ENCODE measurements at places on chromosomes 13 and 19. TPM values are rescaled to one million over a fixed set of nuclear protein-coding genes. Genes with fewer than 3 reads are reported as not detected.

DNA sequence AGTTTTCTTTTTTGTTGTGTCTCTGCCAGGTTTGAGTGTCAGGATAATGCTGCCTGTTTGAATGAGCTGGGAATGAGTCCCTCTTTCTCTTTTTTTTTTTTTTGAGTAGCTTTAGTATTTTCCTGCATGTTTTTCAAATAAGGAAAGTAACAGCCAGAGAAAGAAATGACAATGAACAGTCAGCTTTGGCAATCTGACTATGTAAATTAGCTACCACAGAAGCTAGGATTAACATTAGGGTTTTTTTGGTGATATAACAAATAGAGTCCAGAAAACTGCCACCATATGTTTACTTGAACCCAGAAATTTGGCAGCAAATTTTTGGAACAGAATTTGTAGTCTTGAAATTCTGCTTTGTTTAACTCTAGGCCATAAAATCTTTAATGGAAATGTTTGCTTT lies 50.5 kb downstream of the SGCG start:
- DNase-seq = no peak

GRCh38 chr13:30552567-30552966 lies 65.2 kb upstream of the USPL1 start:
- no peak for DNase-seq

- no peak for DNase-seq
Observed at GRCh38 chr13:105957769-105958438, 577.6 kb downstream of the EFNB2 start.

- no peak for DNase-seq
Observed at GRCh38 chr13:48038761-48039160, 1.2 kb downstream of the NUDT15 start.

MIR17HG gene
- 9.7 TPM for total RNA-seq

DNA sequence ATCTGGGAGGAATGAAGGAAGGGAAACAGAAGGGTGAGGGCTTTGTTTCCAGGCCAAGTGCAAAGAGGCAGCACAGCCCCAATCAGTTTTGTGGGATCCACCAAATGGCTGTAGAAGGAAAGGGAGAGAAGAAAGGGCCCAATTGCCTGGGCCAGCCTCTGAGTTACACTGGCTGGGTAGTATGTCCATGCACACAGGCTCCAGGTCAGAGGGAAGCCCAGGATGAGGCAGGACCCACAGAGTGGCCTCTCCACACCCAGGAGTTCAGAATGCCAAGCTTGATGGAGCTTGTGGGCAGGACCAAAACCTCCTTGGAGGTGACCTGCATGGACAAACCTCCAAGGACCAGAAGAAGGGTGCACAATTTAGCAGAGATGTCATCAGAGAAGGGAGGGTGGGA lies 178.2 kb upstream of the TSHZ3 start:
- DNase-seq = no peak

DNA sequence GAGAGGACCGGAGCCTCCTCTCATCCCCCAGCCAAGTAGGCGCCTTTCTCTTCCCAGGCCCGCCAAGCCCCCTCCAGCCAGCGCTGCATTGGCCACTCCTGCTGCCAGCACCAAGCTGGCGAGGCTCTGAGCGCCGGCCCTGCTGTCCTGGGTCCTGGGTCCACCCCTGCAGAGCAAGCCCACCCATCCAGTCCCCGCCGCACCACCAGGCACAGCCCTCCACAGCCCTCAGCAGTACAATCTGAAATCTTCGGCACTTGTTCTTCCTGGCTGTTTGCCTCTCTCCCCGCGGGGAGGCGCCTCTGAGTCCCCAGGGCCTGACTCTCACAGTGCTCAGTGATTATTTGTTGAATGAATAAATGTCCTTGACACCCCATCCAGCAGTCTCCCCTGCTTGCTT lies 236.4 kb upstream of the SGCG start:
- no peak for DNase-seq

DNA sequence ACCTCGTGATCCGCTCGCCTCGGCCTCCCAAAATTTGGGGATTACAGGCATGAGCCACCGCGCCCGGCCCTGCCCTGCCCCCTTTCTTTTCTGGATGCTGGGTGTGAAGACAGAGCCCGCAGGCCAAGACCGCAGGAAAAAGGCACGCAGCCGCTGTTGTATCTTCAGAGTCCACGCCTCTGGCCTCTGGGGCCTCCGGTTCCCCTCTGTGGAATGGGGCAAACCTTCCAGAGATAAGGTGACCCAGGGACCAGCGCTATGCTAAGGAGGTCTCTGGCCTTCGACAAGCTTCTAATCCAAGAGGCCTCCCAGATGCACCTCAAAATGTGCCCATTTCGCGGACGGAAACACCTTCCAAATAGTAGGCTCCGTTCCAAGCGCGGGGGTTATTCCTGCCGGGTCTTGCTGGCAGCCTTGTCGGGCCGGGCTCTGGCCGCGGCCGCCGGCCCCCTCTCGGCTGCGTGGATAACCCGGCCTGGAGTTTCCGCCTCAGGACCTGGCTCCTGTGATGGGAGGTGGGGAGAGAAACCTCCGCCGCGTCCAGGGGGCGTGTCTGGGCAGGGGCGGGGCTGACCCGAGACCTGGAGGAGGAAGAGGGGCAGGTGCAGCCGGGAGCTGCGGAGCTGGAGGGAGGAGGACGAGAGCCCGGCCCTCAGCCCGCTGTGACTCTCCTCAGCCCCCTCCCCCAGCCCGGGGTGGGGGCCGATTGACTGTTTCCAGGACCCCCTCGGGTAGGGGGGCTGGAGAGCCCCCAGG lies 13.1 kb downstream of the TJP3 start:
- DNase-seq = peak; percentile 75

All from IMR-90 (cell line).